Activated CD4-positive, alpha-beta T cell treated with anti-CD3 and anti-CD28 coated beads, Interleukin-2, amount 50 U/mL, for 48 hours (primary cell): ENCODE measurements at places on chromosomes 4 and X.

- no peak for DNase-seq
Observed at GRCh38 chr4:99356992-99357391, 4.4 kb upstream of the ADH1C start.

GRCh38 chr4:34512616-34513015 lies 1731.7 kb downstream of the ARAP2 start:
- no peak for DNase-seq

GRCh38 chr4:45346816-45347435 lies 620.6 kb upstream of the GNPDA2 start:
- DNase-seq = no peak

- no peak for DNase-seq
Observed at GRCh38 chr4:154503598-154503997, 12.0 kb upstream of the DCHS2 start.
